ENCODE measurements at places on chromosomes 3 and 15.

- no peak for DNase-seq
Measured at GRCh38 chr3:112010636-112011035, 11.9 kb downstream of the TAGLN3 start.

DNA sequence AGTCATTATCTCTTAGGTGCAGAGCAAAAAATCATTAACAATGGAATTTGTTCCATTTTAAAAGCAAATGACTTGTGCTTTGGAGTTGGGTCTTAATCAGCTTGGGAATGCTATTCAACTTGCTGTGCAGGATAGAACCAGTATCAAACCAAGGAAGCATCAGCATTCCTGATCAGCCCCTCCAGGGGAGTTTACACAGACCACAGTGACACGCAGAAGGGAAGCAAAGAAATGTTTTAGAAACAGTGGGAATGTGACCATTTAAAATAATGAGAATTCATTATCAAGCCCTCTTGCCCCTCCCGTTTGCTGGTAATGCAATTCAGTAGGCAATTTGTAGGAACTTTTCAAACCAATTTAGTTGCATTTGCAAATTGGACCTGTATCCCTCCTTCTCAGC is 155.1 kb downstream of the LRTM1 start:
- no peak for DNase-seq

DNA sequence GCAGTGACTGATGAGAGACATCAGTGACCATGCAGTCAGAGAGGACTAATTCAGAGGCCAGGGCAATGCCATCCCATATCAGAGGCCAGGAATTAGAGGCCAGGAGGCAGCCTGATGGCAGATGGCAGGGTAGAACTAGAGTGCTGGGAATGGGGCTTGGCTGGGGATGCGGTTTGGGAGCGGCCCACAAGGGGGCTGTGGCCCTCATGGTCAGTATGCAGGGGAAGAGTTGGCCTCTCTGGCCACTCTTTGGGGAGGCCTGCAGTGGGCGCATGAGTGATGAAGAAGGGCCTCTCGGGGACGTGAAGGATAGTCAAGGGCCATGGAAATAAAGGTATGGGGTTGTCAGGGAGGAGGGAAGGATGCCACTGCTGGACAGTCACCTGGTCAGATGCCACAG is 101.7 kb downstream of the EEFSEC start:
- DNase-seq: no peak

DNA sequence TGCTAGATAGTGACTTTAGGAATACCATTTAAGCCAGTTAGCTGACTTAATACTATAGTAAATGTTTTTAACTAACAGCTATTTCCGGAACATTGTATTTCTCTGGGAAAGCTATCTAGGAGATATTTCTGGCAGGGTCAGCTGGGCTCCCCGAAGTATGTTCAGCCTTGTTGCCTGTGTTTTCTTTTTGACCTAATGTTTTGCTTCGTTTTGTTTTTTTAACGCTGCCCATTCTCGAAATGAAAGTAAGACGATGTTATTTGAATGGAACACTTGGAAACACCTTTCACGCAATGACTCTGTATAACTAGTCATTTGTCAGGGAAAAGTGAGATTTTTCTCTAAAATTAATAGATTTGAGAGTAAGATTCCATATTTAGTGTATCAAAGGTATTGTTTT is 702.9 kb upstream of the NAALADL2 start:
- DNase-seq: no peak

- DNase-seq: no peak
Measured at GRCh38 chr3:159796744-159797143, 191.9 kb upstream of the IL12A start.

DNA sequence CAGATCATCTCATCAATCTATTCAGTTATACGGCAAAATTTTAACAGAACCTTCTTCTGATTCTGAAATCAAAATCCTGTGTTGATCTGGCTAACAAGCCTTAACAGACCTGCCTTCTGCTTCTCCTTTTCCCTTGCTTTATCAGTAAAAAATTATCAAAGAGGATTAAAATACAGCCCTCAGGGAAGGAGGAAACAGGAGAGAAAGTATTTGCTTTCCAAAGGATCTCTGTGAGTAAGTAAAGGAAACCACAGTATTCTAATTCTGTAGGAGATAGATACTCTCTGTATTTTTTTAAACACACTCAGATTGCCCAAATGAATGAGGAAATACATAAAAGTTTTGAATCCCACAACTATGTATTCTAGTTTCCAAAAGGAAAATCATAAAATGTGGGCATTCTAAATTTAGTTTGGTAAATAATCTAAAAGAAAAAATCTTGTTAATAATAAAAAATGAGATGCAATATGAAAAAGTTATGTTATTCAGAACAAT is 221.8 kb downstream of the ZIC1 start:
- no peak for DNase-seq

GRCh38 chr3:66068255-66068654 is 29.5 kb upstream of the MAGI1 start:
- DNase-seq: no peak

- DNase-seq: no peak
Measured at GRCh38 chr3:109480014-109480413, 142.7 kb upstream of the DPPA4 start.

DNA sequence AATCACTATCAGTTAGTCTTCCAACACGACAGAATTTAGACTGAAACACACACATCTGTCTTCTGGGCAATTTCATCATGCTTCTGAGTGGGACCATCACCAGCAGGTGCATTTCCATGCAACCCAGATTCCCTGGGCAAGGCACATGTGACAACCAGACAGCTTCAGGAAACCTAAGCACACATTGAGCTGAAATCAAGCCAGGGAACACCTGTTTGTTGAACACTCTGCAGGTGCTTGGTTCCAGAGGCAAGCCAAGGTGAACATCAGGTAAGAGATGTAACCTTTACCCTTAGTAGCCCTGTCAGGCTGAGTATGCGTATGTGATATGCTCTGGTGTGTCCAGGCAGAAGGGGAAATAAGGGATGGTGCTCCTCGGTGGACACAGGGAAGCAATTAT is 3.3 kb upstream of the PSMD2 start:
- no peak for DNase-seq

- no peak for DNase-seq
Measured at GRCh38 chr3:172259726-172260248, 188.5 kb downstream of the GHSR start.

Measured in GF-D8 (cell line).